Kidney epithelial cell (primary cell): ENCODE measurements at places on chromosomes 1 and 21. TPM values are rescaled to one million over a fixed set of nuclear protein-coding genes. Genes with fewer than 3 reads are reported as not detected.

The DNAH14 gene
- total RNA-seq, result 30.8 and 32.6 TPM in 2 replicates

The LCE1C gene
- total RNA-seq, result not detected in 2 replicates

The SLC16A1 gene
- 73.3 and 93.6 TPM in 2 replicates for total RNA-seq

The CD1E gene
- not detected in 2 replicates for total RNA-seq

The RPS8 gene
- 3,692 and 4,100 TPM in 2 replicates for total RNA-seq

The EVA1B gene
- total RNA-seq, result 138 and 139 TPM in 2 replicates

The LCE3D gene
- total RNA-seq, result not detected in 2 replicates

The TNFRSF4 gene
- 0.25 and 3.6 TPM in 2 replicates for total RNA-seq

The CFHR3 gene
- not detected in 2 replicates for total RNA-seq

The GPR157 gene
- total RNA-seq, result 6.4 and 9.4 TPM in 2 replicates

The TCHH gene
- 0.07 and 0.08 TPM in 2 replicates for total RNA-seq

The RIPPLY3 gene
- 0.48 and 0.92 TPM in 2 replicates for total RNA-seq

The GPR25 gene
- total RNA-seq, result not detected in 2 replicates

The CACHD1 gene
- 12.1 and 12.2 TPM in 2 replicates for total RNA-seq

The TIAM1 gene
- 6.5 and 6.7 TPM in 2 replicates for total RNA-seq

The HES2 gene
- total RNA-seq, result 15.9 and 27.8 TPM in 2 replicates

The TSSK3 gene
- not detected in 2 replicates for total RNA-seq

The GBP2 gene
- total RNA-seq, result 2.2 and 2.7 TPM in 2 replicates

The SEC16B gene
- total RNA-seq, result 0.96 and 1.2 TPM in 2 replicates

- no peak for DNase-seq
Observed at GRCh38 chr1:118097622-118098348, 87.2 kb downstream of the SPAG17 start.

DNA sequence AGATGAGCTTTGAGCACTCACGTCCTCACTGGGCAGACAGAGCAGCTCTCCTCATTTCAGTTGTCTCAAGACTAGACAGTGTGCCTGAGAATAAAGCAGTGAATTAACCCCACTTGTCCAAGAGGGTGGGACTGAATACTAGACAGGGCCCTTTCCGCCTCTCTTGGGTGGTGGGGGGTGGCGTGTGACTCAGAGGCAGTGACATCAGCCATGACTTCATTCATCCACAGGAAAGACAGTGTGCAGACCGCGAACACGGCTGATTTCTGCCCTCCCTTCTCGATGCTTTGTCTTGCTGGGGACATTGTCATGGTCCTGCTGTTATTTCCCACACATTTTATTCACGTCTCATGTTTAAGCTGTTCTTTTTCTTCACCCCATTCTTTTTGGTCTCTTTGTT is 64.9 kb downstream of the FGGY start:
- DNase-seq, result no peak

GRCh38 chr1:225766967-225767633 is 10.5 kb upstream of the SRP9 start:
- no peak for DNase-seq

GRCh38 chr1:2882966-2883696 is 81.6 kb upstream of the TTC34 start:
- DNase-seq, result no peak

DNA sequence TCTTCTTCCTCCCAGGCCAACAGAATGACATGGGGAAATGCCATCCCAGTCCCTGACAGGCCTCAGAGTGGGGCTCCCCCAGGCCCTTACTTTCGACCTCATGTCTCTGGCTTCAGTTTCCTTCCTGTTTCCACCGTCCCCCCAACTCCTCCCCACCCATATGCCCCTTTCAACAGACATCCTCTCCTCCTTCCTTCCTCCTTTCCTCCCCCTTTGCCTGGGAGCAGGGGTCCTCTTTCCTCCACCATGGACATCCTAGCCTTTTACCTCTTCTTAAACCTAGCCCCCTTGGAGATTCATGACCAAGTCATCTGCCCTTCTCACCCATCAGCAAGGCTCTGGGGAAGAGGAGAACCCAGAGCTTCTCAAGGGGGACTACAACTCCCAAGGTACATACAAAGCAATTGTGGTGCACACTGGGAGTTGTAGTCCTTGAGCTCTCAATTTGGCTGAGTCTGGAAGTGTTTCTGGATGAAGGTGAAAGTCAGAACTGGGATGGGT is 4.0 kb downstream of the ZBTB7B start:
- DNase-seq, result no peak

DNA sequence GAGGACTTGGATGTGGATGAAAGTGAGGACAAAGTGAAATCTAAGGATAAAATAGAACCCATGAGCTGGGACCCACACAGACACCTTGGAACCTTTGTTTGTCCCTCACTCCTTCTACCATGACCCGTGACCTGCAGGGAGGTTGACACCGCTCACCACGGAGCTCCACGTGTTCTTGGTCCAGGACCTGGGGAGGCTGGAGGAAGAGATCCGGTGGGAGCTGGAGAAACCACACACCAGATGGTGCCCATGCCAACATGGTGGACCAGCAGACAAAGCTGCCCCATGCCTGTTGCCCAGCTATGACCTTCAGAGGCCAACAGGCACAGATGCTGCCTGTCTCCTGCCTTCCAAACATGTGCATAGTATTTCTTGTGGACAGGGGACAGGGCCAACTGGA is 721.9 kb downstream of the PTPRU start:
- DNase-seq, result no peak

DNA sequence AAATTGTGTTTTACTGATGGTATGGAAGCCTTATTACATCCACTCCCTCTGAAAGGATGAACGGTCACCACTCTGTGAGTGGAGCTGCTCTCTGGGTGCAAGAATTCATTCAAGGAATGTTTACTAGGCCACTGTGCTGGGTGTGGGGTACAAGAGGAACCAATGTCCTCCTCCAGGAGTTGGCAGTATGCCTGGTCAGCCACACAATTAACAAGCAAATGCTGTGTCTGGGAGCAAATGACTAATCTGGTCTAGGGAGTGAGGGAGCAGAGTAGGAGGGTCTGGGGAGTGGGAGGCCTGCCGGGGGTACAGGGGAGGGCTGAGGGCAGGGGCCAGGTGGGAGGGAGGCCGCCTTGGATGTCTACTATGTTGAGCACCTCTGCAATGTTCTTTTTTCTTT is 27.2 kb upstream of the TDRD10 start:
- peak; percentile 88 for DNase-seq

GRCh38 chr1:186454981-186455380 is 5.9 kb downstream of the PDC start:
- no peak for DNase-seq

DNA sequence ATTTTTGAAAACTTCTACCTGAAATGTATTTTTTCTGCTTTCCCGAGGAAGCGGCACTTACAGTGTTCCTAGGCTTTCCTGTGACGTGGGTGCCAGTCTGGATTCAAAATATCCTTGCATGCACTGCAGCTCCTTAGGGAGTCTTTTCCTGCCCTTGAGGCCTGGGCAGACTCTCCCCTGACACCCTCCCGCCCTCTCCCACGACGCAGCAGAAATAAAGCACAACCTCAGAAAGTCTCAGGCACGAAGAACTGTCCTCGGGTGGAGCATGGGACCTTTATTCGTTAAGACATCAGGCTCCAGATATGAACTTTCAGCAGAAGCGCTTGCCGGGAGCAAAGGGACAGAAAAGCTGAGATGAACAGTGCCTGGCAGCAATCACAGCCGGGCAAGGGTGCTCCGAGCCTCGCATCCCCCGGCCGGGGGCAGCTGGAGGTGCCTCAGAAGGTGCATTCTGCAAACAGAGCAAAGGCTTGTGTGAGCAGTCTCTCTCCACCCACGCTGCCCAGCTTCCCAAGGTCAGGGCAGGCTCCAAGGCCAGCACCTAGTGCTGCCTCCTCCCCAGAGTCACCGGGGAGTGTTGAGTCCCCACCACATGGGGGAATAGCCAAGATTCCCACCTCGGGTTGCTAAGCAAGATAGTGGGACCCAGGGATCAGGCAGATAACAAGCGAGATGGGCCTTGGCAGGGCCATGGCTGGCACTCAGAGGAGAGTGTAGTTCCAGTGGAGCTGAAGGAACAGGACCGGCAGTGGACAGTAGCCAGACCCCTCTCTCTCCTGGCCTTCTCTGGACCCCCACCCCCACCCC is 3.2 kb downstream of the TFF3 start:
- DNase-seq, result no peak

DNA sequence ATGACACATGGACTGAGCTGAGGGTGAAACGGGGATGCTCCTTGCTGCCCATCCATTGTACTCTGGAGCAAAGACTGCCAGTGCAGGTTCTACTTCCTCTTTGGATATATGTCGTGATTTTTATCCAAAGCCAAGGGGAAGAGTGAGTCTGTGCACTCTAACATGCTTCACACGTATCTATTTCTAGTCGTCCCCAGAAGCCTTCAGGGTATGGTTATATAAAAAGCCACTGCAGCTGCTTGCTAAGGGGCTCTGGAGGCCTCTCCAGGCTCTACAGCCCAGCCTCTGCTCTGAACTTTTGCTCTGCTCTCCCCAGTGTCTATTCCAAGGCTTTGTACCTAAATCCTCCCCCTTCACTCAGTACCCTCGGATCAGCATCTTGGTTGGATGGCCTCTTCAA is 20.1 kb downstream of the PAFAH2 start:
- no peak for DNase-seq

GRCh38 chr21:37628362-37628761 is 261.8 kb downstream of the DYRK1A start:
- no peak for DNase-seq

GRCh38 chr1:236240675-236241074 is 41.1 kb downstream of the ERO1B start:
- no peak for DNase-seq

GRCh38 chr1:40004857-40005256 is 35.7 kb upstream of the CAP1 start:
- no peak for DNase-seq

DNA sequence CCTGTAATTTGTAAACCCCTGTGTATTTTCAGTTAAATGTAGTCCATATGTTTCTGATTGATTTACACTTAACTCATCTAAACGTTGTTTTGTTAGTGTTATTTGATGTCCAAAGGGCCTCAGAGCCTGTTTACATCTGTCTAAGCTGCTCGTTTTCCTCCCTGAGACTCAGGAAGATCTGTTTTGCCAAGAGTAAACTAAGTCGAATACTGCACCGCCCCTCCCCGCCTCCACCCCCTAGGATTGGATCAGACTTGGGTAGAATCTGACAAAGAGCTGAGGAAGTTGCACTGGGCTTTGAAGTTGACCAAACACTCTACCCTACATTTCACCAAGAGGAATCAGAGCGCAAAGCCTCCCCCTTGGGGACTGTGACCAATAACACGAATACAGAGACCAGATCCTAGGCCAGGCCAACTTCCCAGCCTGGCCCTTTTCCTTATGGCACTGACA is 206.9 kb upstream of the LMO4 start:
- DNase-seq, result no peak

- DNase-seq, result no peak
Observed at GRCh38 chr1:70617728-70618127, 206.7 kb downstream of the CTH start.

GRCh38 chr1:150237746-150238145 is 1.8 kb upstream of the ANP32E start:
- DNase-seq, result no peak

DNA sequence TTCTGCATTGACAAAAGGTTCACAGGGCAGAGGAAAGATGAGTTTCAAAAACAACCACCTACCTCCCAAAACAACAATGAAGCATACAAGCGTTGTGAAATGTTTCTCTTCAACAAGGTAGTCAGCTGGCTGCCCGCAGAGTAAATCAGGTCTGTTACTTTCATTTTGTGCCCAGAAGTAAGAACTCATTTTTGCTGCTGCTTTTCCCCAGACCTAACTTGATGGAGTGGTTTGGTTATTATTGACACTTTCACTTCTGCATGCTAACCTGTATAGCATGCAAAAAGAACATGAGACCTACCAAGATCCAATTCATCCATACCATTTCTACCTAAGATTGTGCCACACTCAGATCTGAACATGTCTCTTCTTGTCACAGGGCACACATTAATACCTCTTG is 1.3 kb downstream of the SLC9C2 start:
- DNase-seq, result no peak

- no peak for DNase-seq
Observed at GRCh38 chr1:241090798-241091197, 266.2 kb downstream of the RGS7 start.

DNA sequence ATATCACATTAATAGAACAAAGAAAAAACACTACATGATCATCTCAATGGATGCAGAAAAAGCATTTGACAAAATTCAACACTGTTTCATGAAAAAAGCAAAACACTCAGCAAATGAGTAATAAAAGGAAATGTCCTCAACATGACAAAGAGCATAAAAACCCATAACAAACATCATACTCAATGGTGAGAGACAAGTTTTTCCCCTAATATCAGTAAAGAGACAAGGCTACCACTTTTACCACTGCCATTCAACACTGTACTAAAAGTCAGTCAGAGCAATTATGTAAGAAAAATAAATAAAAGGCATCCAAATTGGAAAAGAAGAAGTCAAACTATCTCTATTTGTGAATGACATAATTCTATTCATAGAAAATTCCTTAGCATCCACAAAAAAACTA is 64.3 kb downstream of the ZNF644 start:
- no peak for DNase-seq

DNA sequence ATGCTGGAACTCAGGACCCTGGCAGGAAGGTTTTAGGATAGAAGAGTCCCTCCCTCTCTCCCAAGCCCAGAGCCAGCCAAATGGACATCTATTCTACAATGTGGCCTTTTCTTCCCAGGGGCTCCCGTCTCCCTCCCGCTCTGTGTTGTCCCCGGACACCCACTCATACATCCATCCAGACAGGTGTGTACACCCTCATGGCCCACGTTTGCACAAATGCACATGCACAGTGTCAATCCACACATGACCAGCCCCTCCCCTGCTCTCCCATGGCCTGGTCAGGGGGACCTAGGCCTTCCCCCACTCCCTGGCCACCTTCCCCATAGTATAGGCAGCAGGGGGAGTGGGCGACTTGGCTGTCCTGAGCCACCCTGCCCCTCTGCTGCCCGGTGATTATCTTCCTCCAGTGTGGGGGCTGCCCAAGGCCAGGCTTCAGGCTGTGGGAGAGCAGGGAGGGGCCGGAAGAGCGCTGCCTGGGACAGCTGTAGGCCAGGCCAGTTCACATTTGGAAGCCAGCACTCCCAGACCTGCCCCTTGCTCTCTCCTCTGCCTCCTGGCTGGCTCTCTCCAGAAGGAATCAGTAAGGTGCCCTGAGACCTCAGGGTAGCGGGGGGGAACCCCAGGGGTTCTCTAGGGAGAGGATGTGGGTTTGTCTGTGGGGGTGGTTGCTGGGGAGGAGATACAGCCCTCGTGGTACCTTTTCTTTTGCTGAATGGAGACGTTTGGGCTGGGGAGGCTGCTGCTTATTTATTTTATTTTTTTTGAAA is 4.1 kb upstream of the PTPN7 start:
- no peak for DNase-seq

DNA sequence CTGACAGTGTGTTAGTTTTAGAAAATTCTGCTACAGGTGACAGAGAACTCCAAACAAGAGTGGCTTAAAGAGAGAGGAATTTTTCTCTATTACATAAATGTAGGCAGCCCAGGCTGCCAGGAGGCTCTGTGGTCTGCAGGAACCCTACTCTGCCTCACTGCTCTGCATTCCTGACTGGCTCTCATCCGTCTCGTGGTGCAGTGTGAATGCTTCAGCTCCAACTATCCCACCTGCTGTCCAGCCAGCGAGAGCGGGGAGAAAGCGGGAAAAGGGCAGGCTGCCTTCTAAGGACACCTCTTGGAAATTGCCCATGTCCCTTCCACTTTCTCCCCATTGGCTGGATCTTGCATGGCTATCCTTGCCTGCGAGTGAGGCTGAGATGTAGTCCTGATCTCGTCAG is 131.3 kb downstream of the PEX14 start:
- peak; percentile 63 for DNase-seq

- DNase-seq, result no peak
Observed at GRCh38 chr1:61087571-61087970, 5.2 kb downstream of the NFIA start.
